Nucleus accumbens (tissue), 56 donors: ENCODE measurements at places on chromosomes 5 and 9.

- DNase-seq, result no peak
These were observed 36.9 kb downstream of the PCSK5 start for GRCh38 chr9:75927356-75927755.

GRCh38 chr5:180643191-180643851, 6.1 kb downstream of the FLT4 start:
- DNase-seq, result no peak

- DNase-seq, result no peak
These were observed 217.0 kb downstream of the DOCK8 start for GRCh38 chr9:431701-432100.

DNA sequence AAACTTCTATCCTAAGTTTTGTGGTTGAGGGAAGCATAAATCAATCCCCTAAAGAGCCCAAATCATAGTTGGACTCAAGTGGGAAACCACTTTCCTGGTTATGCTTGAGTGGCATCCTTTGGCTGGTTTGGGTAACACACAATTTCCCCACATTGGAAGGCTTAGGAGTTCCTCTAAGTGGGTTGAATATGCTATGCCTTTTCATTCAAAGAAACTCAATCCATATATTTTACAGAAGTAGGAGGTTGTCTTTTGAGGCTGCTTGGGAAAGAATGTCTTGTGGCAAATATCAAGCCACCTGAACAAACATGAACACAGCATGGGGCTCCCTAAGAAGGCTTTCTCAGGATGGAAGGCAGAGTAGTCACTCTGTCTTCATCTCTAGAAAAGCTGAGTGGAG, 121.1 kb downstream of the SPATA31D1 start:
- no peak for DNase-seq

DNA sequence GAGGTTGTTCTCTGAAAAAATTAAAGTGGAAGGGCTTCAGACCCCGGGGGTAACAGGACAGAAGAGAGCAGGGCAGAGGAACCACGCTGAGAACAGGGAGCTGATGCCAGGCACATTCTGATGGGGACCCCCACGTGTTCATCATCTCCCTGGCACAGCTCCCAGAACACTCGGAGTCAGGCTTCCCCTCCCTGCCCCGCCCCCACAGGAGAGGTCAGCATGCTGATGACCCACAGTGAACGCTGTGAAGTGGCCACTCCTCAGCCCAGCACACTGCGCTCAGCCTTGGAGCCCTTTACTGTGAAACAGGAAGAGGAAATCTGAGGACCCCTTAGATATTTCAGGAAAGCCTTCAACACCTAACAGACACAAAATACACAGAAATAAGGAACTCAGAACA, 16.4 kb downstream of the RETREG1 start:
- no peak for DNase-seq

DNA sequence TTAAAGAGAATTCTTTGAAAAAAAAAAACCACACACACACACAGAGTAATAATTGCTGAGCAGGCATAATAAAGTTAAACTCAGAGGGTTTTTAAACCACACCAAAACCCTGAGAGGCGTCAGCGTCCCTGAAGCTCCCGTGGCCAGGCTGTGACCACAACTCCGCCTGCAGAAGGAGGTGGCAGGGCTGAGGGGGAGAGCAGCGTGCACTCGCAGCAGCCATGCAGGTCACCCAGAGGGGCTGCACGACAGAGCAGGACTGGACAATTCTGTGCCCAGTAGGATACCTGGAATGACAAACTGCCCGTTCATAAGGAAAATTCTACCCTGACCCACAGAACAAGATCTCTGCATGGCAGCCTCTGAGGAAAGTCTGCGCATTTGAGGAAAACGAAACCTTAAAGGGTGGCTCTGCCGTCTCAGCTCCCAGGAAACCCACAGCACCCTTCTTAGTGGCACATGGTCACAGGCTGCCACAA, 44.0 kb downstream of the ROR2 start:
- DNase-seq, result no peak

GRCh38 chr9:99016681-99017387, 73.1 kb downstream of the COL15A1 start:
- DNase-seq, result no peak

DNA sequence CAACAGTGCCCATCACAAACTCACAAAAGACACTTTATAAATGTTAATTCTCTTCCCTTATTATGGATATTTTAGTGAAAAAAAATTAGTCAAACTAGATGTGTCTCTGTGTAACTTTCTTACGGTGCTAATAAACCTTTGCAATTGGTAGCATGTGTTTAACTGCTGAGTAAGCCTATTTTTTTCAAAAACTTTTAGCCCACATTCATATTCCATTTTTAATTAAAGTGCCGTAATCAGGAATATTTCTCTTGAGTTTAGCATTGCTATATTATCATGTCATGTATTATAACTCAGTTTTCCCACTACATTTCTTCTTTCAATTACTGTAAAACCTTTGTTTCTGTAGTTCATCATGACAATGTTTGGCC, 51.4 kb downstream of the FYB1 start:
- DNase-seq, result no peak

DNA sequence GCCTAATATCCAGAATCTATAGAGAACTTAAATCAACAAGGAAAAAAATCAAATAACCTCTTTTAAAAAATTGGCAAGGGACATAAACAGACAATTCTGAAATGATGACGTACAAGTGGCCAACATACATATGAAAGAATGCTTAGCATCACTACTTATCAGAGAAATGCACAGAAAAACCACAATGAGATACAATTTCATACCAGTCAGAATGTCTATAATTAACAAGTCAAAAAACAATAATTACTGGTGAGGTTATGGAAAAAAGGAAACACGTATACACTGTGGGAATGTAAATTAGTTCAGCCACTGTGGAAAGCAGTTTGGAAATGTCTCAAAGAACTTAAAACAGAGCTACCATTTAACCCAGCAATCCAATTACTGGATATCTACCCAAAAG, 1192.0 kb downstream of the CDH12 start:
- DNase-seq, result no peak

GRCh38 chr5:79992891-79993657, 2.0 kb upstream of the MTX3 start:
- DNase-seq, result no peak

GRCh38 chr5:169939731-169940130, 40.6 kb downstream of the INSYN2B start:
- DNase-seq, result no peak

GRCh38 chr5:69522035-69522434, 29.4 kb downstream of the OCLN start:
- no peak for DNase-seq

DNA sequence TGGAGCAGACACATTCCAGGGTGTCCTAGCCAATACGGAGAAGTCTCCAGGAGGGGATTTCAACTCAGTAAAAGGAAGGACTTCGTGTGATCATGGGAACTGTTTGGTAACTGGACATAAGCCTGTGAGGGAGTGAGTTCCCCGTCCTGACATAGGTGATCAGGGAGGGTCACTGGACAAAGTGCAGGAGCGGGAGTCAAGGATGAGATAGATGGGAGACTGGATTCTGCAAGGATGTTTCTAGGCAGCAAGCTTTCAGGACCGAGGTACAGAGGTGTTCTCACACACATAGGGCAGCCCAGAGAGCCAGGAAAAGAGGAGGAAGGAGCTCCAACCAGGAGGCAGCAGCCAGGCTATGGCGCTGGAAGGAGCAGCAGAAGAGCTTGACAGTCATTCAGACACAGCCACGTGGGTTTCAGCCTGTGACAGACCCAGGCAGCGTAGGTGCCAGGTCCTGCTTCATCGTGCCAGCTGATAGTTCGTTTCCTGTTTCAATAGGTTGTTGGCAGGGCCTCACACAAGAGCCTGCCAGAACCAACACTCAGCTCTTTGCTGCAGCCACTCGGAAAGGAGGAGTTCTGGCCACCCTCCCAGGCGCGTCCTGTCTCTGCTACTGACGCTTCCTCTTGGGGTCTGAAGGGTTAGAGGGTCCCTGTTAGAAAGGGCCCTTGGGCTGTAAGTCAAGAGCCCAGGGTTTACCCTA, 84.1 kb downstream of the AMBP start:
- peak; percentile 53 for DNase-seq

DNA sequence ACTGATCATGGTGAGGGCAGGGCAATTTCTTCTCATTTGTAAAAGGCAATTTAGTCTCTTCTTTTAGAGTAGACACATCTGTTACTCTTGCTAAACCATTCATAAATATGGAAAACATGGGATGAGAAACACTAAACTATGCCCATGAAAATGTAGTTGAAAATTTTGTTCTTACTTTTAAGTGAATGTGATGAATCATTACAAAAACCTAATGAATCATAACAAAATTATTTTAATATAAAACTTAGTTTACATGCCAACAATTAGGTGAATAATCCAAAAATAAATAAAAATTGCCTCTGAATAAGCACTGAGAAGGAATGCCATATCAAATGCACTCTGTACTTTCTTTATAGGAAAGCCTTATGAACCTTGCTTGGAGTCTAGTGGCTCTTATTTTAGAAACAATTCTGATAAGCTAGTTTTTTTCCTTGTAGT, 297.7 kb upstream of the EFNA5 start:
- DNase-seq, result no peak

GRCh38 chr5:143133721-143134120, 269.8 kb downstream of the NR3C1 start:
- DNase-seq, result no peak

GRCh38 chr9:35102465-35102768, 514 bp downstream of the STOML2 start:
- DNase-seq, result no peak

- no peak for DNase-seq
These were observed 31.7 kb upstream of the TUSC1 start for GRCh38 chr9:25709941-25710340.

DNA sequence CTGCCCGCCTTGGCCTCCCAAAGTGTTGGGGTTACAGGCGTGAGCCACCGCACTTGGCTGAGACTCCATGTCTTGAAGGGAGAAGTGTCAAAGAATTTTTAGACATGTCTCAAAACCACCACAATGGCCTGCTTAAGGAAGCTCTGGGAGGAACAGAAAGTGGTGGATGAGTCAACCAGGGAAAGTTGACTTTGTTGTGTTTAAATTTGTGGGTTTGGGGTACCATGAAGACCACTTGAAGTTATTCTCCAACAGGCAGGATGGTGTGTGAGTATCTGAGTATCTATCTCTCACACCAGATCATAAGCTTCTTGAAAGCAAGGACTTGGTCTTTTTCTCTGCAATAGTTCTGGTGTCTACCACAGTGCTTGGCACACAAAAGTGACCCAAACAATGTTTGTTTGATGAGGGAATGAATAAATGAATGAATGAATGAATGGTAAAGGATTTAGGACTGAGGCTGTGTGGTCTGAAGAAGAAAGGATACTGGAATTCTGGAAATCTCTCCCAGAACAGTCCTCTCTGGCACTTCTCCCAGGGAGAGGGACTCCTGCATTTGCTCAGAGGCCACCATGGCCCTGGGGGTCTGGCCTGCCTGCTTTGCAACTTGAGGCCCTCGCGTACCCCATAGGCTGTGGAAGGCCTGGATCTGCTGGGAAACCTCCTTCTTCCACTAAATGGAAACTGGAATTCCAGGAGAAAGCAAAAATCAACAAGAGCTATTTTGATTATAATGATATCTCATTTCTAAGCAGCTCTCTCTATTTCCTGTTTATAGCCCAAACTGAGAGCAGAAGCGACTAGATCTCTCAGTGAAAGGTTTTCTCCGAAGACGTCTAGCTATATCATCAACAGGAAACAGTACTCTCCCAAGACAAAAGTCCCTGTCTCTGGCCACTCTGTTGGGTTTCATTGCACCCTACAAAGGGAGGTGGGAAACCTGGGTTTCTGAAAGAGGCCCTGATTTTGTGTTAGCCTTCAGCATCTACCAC, 187.9 kb downstream of the PALM2AKAP2 start:
- no peak for DNase-seq

DNA sequence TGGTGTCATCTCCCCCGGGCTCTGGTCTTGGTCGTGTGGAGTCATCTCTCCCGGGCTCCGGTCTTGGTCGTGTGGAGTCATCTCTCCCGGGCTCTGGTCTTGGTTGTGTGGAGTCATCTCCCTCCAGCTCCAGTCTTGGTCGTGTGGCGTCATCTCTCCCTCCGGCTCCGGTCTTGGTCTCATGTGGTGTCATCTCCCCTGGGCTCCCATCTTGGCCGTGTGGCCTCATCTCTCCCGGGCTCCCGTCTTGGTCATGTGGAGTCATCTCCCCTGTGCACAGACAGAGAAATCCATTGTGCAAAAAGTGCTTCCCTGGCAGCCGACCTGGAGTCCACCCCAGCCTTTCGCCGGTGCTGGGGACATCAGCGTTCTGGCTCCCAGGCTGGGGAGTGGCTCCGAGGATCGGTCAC, 91.1 kb upstream of the CACNA1B start:
- DNase-seq, result no peak

GRCh38 chr5:93422652-93423280, 158.3 kb downstream of the NR2F1-AS1 start:
- DNase-seq, result no peak

GRCh38 chr5:143986516-143987212, 174.7 kb downstream of the HMHB1 start:
- DNase-seq, result no peak

DNA sequence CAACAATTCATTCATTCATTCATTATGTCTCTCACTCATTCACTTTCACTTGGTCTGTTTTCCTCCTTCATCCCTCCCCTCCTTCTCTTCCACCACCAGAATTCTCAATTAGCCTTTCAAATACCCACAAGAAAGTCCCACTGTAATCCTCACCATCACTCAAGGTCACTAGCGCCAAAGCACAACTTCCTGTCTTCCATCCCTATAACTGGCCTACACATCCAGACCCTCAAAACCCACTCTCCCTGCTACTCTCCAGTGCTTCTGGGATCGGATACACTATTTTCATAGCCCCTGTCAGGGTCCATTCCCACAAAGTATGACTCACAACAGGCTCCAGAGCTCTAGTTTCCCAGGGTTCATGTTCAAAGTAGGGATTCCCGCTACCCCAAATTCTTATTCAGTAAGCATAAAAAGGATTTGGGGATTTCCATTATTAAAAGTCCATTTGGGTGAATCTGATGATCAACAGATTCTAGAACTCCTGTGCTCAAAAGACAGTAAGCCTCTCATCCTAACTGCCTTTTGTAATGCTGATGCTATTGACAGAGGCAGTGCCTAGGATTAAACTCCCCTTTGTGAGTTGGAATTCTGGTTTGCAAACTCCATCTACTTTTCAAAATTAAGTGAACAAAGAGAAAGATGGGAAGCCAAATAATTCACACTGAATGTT, 250.9 kb downstream of the SEMA5A start:
- no peak for DNase-seq

DNA sequence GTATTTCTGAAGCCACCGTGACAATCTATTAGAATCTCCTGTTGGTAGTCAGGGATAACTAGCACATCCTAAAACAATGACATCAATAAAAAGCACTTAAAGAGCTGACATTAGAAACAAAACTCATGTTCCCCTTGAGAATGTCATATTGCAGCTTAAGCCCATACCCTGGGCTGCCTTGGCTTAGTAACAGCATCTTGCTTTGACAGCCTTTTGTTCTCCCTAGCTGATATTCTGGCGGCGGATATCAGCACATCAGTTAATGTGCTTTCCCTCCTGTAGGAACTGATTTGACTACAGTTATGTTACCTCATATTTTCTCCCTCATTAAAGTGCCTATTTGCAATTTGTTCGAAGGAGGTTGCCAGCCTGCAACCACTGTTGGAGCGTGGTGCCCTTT, 214.1 kb downstream of the CD180 start:
- DNase-seq, result no peak

GRCh38 chr9:106921341-106921899, 58.5 kb downstream of the ZNF462 start:
- DNase-seq, result no peak

GRCh38 chr5:140631831-140632365, 1.1 kb downstream of the CD14 start:
- DNase-seq, result no peak

GRCh38 chr5:55864606-55865541, 13.7 kb downstream of the IL31RA start:
- no peak for DNase-seq

- DNase-seq, result no peak
These were observed 167.6 kb upstream of the OTULINL start for GRCh38 chr5:14414007-14414406.
